ENCODE measurements at places on chromosomes 16 and 17.

GRCh38 chr17:42275527-42276358 is 448 bp downstream of the STAT5B start:
- DNase-seq: no peak

DNA sequence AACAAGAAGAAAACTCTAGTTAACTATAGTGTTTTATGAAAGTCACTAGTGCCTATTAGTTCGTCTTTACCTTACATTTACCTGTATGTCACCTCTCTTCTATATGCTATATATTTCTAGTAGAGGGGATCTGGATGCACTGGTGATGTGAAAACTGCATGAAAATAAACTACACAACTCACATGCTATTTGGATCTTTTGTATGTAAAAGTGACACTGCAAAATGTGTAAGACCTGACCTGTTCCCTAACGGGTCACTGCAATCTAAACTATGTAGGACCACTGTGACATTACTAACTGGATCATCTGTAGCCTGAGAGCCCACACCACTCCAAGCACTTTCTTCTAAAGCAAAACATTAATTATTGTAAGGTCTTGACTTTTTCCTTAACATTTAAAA is 1.7 kb downstream of the BLMH start:
- DNase-seq: no peak

- no peak for DNase-seq
These were observed 790 bp downstream of the NCBP3 start for GRCh38 chr17:3845291-3845620.

GRCh38 chr16:54511222-54511731 is 224.7 kb upstream of the IRX3 start:
- no peak for DNase-seq

- no peak for DNase-seq
These were observed 84.9 kb downstream of the HS3ST2 start for GRCh38 chr16:22898874-22899348.

DNA sequence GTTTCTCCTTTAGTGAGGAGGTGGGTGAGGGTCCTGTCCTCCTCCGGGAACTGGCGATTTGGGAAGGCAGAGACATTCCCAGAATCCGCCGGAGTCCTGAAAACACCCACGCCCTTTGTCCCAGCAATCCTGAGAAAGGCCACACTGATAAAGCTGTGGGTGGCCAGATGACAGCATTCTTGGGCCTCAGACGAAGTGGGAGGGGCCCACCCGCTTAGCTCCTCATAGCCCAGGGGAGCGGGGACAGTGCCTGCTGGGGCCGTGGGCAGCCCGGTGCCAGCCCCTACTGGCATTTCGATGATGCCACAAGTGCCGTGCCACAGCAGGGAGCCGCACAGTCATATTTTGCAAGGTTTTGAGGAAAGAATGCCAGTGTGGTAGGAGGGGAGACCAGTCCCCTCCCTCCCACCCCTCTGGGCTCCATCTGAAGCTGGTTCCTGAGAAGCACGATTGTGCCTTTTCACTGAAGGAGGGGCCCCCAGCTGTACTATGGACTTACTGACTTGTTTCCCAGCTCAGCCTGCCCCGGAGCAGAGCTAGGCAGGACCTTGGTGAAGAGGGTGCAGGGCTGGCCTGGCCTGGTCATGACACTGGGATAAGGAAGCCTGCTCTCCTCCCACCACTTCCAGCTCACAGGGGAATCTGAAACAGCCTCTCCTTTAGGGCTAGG is 20.9 kb upstream of the MPRIP start:
- no peak for DNase-seq

- no peak for DNase-seq
These were observed 44.0 kb downstream of the TUBD1 start for GRCh38 chr17:59848778-59849177.

DNA sequence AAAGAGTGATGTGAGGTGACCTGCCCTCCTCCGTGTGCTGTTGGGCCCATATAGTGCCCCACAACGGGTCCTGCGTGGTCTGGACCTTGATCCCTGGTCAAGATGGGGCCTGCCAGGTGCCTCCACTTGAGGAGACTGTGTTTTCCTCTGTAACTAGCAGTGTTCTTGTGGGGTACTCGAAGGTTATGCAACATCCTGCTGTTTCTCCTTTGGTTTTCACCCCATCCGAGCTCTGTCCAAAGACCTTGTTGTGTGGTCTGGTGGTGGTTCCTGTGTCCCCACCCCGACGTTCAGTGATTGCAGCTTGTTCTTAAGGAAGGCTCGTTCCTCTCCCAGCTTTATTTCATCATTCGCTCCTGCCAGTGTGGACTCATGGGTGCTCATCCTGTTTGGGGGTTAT is 38.7 kb upstream of the ZNF750 start:
- no peak for DNase-seq

- no peak for DNase-seq
These were observed 44.1 kb upstream of the STH start for GRCh38 chr17:45954914-45955313.

DNA sequence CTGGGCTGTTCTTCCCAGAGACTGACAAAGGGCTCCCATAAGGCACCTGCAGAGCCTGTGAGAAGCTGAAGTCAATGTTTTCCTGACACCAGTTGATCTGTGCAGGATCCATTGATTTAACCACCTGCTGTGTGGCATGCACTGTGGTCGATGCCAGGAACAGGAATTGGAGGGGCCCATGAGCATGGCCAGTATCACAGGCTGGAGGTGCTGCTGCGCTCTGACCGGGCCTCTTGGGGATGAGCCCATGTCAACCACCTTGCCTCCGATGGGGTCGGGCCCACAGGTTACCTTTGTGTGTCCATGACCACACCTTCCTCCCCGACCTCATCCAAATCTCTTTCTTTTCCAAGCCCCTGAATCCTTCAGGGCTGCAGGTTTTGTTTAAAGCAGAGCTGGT is 18.2 kb upstream of the STH start:
- DNase-seq: no peak

DNA sequence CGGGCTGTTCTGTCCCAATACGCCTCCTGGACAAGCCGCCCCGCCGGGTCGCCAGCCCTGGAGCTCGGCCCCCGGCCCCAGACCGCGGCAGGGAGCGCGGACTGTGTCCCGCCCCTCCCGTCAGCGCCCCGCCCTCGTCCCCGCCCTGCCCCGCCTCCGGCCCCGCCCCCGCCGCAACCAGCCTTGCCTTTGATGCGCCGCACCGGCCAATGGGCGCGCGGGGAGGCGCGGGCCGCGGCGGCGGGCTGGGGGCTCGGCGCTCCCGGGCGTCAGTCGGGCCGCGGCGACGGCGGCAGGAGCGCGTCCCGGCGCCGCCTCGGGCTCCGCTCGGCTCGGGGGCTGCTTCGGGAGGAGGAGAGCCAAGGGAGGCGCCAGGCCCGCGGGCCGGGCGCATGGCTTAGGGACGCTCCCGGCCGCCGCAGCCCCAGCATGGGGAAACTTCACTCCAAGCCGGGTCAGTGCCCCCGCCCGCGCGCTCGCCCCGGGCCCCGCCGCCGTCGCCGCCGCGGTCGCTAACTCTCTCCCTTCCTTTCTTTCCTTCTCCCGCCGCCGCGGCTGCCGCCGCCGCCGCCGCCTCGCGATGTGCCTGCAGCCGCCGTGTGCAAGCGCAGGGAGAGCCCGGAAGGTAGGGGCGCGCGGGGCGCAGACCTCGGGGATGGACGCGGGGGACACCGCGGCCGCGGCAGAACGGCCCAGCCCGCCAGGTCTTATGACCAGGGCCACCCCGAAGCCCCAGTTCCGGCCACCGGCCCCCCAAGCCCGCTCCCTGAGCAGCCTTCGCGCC is at the start of gene NKD1:
TSS of gene NKD1 (plus strand) at position 272 of the 784 bp plus-strand sequence. CDS start at position 430, 158 bp downstream.
- no peak for DNase-seq

DNA sequence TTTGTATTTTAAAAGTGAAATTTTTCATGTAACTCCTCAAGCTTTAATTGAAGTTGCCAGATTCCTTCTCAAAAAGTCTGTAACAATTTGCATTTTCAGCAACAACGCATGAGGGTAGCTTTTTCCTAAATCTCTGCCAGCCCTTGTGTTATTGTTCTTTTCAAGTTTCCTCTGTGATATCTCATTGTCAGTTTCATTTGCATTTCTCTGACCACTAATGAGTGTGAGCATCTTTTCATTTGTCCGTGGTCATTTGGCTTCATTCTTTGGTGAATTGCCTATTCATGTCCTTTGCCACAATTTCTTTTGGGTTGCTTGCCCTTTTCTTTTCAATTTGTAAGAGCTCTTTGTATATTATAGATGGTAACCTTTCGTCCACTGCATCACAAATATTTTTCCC is 68.0 kb upstream of the NKD1 start:
- DNase-seq: no peak

DNA sequence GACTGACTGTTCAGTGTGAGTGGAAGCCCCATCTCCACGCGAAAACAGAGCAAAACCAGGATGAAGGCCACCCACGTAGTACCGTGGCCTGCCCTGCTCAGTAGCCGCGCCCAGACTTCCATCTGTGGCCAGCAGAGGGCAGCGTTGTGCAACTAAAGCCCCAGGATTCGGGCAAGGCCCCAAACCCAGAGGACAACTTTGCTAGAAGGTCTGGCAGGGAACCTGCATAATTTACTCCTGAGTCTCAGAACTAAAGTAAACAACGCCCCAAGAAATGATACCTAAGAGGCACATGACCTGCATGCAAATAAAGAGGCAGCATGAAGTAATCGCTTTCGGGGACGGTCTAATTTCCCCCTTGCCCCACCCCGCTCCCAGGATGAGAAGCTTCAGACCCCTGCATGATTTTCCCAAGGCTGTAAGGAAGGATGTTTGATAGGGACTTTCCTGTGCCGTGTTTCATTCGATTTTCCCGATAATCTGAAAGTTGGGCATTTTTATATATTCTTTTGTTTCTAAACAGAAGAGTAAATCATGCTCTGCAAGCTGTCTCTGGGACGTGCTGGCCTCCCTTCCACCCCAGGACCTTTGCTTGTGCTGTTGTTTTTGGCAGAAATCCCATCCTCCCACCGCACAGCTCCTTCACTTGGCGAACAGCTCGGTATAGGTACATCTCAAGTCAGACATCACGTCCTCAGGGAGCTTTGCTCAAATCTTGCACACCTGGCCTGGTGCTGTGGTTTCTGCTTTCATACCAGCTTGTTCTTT is 18.6 kb downstream of the HSBP1 start:
- DNase-seq: peak; percentile 95

DNA sequence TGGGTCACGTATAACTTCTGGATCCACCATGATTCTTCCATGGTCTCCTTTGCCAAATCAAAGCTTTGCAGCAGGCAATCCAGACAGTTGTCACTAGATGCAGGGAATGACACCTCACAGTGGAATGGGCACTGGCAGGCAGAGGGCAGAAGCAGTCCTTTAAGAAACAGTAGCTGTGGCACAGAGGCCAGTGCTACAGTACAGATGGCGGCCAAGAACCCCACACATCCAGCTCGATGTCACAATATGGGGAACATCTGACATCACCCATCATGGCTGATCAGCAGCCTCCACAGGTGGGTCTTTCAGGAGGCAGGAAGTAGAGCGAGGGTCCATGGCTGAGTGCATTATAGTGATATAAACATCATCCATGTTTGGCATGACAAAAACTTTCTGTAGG is 18.8 kb upstream of the ERN1 start:
- no peak for DNase-seq

DNA sequence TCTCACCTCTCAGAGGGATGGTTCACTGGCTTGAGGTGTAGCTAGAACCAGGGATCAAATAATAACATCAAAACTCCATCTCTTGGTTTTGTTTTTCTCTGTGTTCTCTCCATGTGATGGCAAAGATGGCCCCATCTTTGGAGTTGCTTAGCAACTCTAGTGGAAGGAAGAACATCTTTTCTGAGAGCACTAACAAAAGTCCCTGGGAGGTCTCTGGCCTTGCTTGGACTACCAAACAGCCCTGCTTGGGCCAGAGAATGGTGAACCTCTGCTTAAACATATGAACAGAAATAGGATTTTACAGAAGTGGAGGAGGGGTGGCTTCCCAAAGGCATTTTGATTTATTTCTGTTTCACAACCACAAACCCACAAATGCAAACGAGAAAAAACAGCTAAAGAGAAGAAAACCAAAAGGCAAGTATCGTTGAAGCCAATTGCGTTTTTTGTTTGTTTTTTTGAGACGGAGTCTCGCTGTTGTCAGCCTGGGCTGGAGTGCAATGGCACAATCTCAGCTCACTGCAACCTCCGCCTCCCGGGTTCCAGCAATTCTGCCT is 13.2 kb downstream of the GABARAPL2 start:
- no peak for DNase-seq

DNA sequence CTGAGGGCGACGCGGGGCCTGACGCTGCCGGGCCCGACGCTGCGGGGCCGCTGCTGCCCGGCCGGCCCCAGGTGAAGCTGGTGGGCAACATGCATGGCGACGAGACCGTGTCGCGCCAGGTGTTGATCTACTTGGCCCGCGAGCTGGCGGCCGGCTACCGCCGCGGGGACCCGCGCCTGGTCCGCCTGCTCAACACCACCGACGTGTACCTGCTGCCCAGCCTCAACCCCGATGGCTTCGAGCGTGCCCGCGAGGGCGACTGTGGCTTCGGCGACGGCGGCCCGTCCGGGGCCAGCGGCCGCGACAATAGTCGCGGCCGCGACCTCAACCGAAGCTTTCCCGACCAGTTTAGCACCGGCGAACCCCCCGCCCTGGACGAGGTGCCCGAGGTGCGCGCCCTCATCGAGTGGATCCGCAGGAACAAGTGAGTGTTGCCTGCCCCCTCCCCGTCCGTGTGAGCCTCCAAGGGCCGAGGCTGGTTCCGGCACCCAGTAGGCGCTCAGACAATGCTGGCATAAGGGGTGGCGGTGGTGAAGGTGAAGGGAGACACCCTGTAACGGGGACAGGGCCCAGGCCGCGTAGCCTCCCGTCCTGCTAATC is 676 bp downstream of the CPD start:
- no peak for DNase-seq

GRCh38 chr16:50657241-50657640 is 23.9 kb downstream of the SNX20 start:
- no peak for DNase-seq

GRCh38 chr16:1656808-1657617 is 21.1 kb upstream of the JPT2 start:
- DNase-seq: no peak

- DNase-seq: peak; percentile 95
These were observed 54.2 kb downstream of the PLD6 start for GRCh38 chr17:17151962-17152361.

Data from esophagus muscularis mucosa (tissue), 4 donors.